Left lung (tissue), 14 donors: ENCODE measurements at places on chromosomes 12 and 14. TPM values are rescaled to one million over a fixed set of nuclear protein-coding genes. Genes with fewer than 3 reads are reported as not detected.
A peak's percentile ranks its signal among the peaks of the same experiment; 100 is the strongest.

The FOXN4 gene
- polyA plus RNA-seq, result 0.85 TPM

The TXNRD1 gene
- 75.0 TPM for polyA plus RNA-seq

The AHNAK2 gene
- polyA plus RNA-seq, result 1.6 TPM

The LIN7A gene
- 22.7 TPM for polyA plus RNA-seq

The CCDC184 gene
- polyA plus RNA-seq, result 0.21 TPM

The SMCO2 gene
- 0.29 TPM for polyA plus RNA-seq

GRCh38 chr12:89935850-89936249 is 227.2 kb upstream of the ATP2B1 start:
- no peaks in the 10 kb centered on the region for H3K4me1 ChIP-seq
- no peaks in the 10 kb centered on the region for H3K27me3 ChIP-seq
- no peak overlapping the region for H3K4me3 ChIP-seq
- H3K27ac ChIP-seq, result no peak overlapping the region

DNA sequence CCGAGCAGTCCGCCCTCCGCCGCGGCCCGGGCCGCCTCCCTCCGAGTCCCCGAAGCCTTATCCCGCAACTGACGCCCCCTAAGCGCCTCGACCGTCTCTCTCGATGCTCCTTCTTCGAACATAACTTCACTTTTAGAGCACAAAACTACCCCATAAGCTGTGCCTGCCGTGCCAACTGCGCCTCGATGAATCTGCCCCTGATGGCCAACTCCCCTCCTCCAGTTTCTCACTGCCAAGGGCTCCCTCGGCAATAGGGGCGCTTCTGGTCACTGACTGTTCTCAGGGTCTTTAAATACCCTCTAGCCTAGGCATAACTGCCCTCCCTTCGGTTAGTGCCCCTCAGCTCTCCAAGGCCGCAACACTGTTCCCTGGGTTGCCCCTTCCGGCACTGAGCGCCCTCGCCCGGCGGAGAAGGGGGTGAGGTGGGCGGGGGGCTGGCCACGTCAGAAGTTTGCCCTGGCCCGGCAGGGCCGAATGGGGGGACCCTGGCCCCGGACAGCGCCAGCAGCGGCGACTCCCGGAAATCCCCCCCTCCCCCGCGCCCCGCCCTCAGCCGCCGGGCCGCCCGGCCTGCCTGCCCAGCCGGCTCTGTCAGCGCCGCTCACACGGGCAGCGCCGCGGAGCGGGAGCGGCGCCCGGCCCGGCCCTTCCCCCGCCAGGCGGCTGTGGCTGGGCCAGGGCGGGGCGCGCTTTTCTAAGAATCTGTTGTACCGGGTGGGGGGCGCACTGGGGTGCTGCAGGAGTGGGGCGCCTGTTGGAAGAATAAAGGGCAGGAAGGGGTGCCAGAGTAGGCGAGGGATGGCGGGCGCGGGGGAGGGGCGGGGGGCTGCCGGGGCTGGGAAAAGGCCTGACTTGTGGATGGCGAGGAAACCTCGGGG is 10.6 kb downstream of the RARG start:
- H3K4me1 ChIP-seq, result peaks cover 87% of the 10 kb centered on the region
- DNase-seq, result peak; percentile 91
- H3K27me3 ChIP-seq, result peaks cover 15% of the 10 kb centered on the region
- no peaks in the 10 kb centered on the region for H3K36me3 ChIP-seq
- peak overlapping the region; percentile 62 for H3K4me3 ChIP-seq
- peak overlapping the region; percentile 97 for H3K27ac ChIP-seq

DNA sequence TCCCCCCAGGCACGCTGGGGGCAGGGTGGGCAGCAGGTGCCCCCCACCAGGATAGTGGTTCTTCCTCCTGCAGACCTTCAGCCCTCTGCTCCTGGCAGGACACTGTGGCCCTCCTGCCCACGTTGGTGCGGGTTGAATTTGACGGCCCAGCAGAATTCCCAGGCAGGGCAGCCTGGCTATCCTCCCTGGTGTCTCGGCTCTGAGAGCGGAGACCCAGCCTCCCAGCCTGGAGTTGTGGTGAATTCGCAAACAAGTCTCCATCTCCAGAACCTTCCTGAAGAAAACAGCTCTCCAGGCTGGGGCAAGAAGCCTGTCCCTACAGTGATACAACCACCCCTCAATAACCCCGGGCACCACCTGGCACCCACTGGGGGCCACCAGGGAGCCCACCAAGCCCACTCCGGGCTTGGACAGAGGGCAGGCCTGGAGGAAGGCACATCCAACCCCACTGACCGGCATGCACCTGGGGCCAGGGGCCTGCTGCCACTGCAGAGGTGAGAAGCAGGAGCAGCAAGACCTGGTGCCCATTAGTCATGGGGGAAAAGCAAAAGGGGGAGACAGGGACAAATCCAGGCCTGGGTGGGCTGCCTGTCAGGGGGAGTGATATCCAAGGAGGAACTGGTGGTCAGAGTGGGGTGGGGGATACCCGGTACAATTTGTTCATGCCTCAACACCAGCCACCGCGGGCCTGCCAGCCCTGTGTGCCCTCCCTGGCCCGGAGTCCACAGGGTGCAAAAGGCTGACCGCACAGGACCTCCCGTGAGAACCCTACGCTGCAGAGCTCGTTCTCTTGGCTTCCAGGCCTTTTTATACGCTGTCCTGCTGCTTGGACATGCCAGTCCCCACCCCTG is 3.6 kb downstream of the ANKRD9 start:
- H3K36me3 ChIP-seq, result peaks cover 11% of the 10 kb centered on the region
- H3K27me3 ChIP-seq, result no peaks in the 10 kb centered on the region
- H3K27ac ChIP-seq, result no peak overlapping the region
- H3K4me3 ChIP-seq, result no peak overlapping the region
- H3K4me1 ChIP-seq, result no peaks in the 10 kb centered on the region
- no peak for DNase-seq

- H3K36me3 ChIP-seq, result no peaks in the 10 kb centered on the region
- H3K4me3 ChIP-seq, result no peak overlapping the region
- no peak for DNase-seq
- no peak overlapping the region for H3K27ac ChIP-seq
- no peaks in the 10 kb centered on the region for H3K4me1 ChIP-seq
Measured at GRCh38 chr14:104471114-104471513, 108.5 kb upstream of the C14orf180 start.

- DNase-seq, result no peak
- no peak overlapping the region for H3K27ac ChIP-seq
- H3K4me3 ChIP-seq, result no peak overlapping the region
- no peaks in the 10 kb centered on the region for H3K27me3 ChIP-seq
Measured at GRCh38 chr12:124207617-124208016, 87.3 kb upstream of the RFLNA start.

GRCh38 chr14:71430678-71431376 is 501.4 kb upstream of the RGS6 start:
- no peaks in the 10 kb centered on the region for H3K36me3 ChIP-seq
- H3K27ac ChIP-seq, result no peak overlapping the region
- no peak for DNase-seq
- no peak overlapping the region for H3K4me3 ChIP-seq

DNA sequence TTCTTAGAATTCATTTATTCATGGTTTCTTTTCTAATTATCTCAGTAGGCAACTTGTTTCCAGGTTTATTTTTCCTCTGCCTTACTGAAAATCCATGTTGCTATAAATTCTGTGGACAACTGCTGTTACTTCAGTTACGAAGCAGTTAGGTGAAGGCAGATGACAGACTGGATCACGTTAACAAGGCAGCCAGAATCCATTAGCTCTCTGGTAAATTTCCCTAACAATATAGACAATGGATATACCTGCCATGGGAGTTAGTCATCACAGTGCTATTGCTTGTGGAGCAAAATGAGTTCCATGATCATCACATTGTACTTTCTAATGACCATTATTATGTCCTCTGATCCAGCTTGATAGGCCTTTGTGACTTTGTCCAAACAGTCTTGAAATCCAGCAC is 291.5 kb downstream of the NELL2 start:
- no peaks in the 10 kb centered on the region for H3K4me1 ChIP-seq
- H3K27ac ChIP-seq, result no peak overlapping the region
- no peak overlapping the region for H3K4me3 ChIP-seq

GRCh38 chr12:71871116-71871515 is 31.6 kb downstream of the TBC1D15 start:
- no peaks in the 10 kb centered on the region for H3K36me3 ChIP-seq
- H3K27ac ChIP-seq, result peak overlapping the region; percentile 67
- H3K27me3 ChIP-seq, result no peaks in the 10 kb centered on the region
- DNase-seq, result no peak

DNA sequence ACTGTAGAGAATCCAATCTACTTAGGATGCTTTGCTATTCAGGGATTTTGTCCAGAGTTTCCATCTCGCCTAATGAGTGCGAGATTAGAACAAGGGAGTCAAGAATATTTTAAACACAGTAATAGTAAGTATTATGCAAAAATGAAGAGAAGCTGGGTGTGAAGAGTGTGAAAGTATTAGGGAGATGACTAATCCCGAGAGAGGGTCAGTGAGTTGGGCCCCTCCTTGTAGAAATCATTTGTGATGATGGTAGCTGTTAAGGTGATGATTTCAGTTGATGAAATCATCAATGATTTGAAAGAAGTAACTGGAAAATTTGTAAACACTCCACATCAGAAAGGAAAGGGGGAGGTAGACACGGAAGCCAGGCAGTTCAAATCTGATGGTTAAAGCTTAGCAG is 478.9 kb upstream of the MGAT4C start:
- H3K27ac ChIP-seq, result no peak overlapping the region
- H3K4me1 ChIP-seq, result no peaks in the 10 kb centered on the region
- no peak for DNase-seq
- H3K36me3 ChIP-seq, result no peaks in the 10 kb centered on the region
- no peak overlapping the region for H3K4me3 ChIP-seq
- H3K27me3 ChIP-seq, result no peaks in the 10 kb centered on the region
